ENCODE measurements at places on chromosomes 1 and 21. TPM values are rescaled to one million over a fixed set of nuclear protein-coding genes. Genes with fewer than 3 reads are reported as not detected.

Gene FCRL2
- not detected for total RNA-seq

Gene C1orf115
- total RNA-seq: 0.49 TPM

Gene KRTAP13-3
- total RNA-seq: not detected

Gene GPR37L1
- total RNA-seq: not detected

Gene SLC22A15
- 22.3 TPM for total RNA-seq

Gene LCE2C
- total RNA-seq: not detected

Gene NPR1
- under 0.01 TPM for total RNA-seq

Gene KCNJ15
- total RNA-seq: 1.9 TPM

Gene RAB7B
- 13.8 TPM for total RNA-seq

Gene MYCL
- total RNA-seq: not detected

Gene FNDC10
- 2.4 TPM for total RNA-seq

Gene LCE1D
- total RNA-seq: not detected

Gene E2F2
- 0.24 TPM for total RNA-seq

Gene KLHDC8A
- not detected for total RNA-seq

Gene KRTAP21-2
- total RNA-seq: not detected

Gene ALX3
- 1.9 TPM for total RNA-seq
